H7 (cell line): ENCODE measurements at places on chromosomes 5 and 9.

- peak; percentile 55 for DNase-seq
Observed at GRCh38 chr5:122498163-122498562, 186.1 kb downstream of the SNCAIP start.

DNA sequence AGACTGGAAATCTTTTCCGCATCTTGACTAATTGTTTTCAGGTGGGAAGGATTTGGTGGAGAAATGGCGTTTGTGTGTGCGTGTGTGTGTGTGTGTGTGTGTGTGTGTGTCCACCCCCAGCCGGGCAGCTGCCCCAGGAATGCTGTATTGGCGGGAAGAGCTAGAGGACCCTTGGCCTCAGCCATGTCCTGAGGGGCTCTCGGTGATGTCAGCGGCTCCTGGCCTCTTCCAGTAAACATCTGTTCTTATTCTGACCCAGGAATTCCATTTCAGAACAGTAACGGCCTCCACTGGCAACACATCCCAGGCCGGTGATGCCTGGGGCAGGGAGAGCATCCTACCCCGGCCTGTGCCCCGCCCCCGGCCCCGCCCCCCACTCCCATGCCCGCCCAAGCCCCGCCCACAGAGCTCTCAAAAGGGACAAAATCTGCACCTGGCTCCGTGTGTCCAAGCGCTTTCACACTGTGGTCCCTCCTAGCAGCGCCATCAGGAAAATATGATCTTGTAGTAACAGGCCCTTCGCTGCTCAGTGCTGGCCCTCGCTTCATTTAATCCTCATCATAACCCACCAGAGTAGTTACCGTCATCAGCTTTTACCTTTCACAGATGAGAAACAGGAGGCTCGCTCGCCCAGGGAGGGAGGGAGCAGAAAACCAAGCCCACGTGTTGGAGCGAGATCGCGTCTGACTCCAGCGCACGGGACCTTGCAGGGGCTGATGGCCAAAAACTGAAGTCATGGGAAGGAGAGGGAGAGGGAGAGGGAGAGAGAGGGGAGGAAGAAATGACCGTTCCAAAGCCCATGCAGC is 18.9 kb downstream of the ADAMTS2 start:
- DNase-seq = peak; percentile 99

- no peak for DNase-seq
Observed at GRCh38 chr5:56849671-56850070, 34.3 kb downstream of the MAP3K1 start.

DNA sequence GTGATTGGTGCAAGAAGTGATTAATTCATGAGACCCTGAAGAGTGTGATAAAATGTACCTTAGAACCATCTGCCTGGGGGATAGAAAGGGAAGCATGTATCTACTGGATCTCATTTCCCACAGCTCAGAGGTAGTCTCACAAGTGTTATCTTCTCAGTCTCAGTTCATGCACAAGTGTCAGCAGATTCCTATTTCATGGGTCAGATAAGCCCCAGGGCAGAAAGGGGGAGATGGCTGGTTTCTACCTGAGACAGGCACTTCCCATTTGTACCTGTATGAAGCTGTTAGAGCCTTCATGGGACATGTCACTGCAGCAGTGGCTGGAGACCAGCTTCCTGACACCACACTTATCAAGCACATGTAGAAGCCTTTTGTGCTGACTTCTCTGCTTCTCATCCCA is 45.6 kb upstream of the SMIM15 start:
- no peak for DNase-seq

DNA sequence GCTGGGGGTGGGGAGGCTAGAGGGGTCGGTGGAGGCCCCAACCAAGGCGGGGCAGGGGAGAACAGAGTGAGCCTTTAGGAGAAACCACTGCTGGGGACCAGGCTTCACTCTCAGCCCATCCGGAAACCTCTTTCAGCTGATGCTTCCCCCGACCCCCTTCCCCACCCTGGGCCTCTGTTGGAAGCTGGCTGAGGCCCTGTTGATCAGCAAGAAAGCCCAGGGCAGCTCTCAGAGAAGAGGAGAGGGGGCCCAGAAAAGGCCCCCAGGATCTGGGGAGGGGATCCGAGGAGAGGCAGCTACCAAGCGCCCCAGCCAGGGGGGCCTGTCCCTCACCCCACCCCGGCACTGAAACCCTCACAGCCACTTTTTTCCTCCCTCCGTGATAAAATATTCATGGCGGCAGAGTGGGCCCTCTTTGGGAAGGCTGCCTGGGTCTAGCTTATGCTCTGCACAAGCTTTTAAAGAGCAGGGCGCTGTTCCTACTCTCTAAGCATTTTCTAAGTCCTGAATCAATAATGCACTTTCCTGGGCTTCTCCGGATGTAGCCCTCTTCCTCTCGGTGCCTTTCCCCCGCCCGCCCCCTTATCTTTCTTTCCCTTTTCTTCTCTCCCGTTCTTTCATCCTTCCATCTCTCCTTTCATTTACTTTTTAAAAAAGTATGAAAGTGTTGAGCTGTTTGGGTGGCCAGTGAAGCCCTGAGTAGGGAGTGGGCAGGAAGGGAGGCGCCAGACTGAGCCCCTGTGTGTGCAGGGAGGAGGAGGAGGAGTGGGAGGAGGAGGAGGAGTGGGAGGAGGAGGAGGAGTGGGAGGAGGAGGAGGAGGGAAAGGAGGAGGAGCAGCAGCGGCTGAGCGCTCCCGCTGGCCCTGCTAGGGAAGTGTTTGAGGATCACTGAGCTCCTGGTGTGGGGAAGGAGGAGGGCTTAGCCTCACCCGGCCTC is 23.5 kb downstream of the NTNG2 start:
- peak; percentile 81 for DNase-seq

- peak; percentile 46 for DNase-seq
Observed at GRCh38 chr9:130987738-130988399, 21.1 kb upstream of the LAMC3 start.

DNA sequence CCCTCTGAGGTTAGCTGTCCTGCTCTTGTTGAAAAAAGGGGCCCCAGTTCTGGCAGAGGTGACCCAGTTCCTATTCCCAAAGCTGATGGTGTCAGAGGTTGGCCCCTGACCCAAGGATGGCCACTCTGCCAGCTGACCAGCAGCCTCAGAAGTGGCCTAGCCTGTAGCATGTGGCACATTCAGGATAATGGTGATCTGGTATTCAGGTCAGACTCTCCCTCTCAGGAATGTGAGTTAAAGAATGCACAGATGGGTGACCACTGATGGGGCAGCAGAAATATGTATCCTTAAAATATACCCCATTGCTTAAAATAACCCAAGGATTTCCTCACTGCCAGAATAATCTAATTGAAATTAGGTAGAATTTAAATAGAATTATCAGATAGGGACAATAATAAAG is 369.2 kb downstream of the SEMA5A start:
- no peak for DNase-seq

GRCh38 chr5:124370601-124371000 is 375.8 kb downstream of the ZNF608 start:
- no peak for DNase-seq

- DNase-seq = no peak
Observed at GRCh38 chr9:5842929-5843793, 10.2 kb upstream of the ERMP1 start.

GRCh38 chr5:63398346-63398745 is 563.9 kb downstream of the HTR1A start:
- DNase-seq = no peak

- peak; percentile 20 for DNase-seq
Observed at GRCh38 chr5:153496835-153497234, 6.4 kb downstream of the GRIA1 start.

DNA sequence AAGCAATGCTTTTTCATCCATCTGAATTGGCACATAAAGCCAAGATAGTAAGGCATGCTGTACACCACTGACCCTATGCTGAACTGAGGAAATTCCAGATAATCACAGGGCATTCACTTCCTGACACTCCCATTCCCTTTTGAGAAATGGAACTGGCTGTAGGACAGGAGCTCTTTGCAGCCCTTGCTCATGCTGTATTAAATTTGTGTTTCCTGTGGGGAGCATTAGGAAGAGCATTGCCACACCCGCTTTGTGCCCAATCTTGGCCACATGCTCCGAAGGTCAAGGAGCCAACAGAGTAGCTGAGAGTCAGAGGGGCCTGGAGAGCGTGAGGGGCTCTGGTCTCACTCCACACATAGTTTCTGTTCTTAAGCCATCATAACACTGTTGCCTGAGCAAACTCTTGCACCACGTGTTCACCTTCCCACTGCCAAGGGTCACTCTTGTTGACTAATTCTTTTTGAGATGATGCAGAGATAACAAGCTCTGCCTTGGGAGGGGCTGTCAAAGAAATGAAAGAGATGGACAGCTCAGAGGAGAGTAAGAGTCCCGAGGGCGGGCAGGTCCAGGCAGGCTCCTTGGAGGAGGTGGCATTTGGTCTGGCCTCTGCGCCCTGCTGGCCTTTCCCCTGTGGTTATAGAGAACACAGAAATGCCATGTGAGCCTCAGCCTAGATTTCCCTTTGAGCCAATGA is 31.7 kb upstream of the ARAP3 start:
- no peak for DNase-seq

DNA sequence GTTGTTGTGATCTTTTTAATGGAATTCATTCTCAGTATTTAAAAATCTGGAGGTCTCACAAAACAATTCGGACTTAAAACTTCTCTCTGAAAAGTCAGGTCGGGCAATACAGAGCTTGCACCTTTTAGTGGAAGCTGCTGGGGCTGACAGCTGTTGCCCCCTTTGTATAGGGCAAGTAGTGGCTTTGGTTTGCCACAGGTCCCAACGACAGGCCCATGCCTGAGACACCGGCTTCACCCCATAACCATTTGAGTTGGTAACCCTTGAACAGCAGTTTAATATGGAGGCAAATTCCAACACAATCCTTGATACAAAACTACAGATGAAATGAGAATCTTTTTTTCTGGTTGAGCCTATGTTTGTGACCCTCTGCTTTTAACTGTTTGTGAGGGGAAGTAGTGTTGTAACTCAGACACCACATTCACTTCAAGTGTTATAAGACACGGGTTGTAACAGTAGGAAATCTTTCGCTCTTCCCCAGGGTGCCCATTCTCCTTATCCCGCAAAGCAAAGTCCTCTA is 752 bp upstream of the GLRX start:
- DNase-seq = peak; percentile 32

DNA sequence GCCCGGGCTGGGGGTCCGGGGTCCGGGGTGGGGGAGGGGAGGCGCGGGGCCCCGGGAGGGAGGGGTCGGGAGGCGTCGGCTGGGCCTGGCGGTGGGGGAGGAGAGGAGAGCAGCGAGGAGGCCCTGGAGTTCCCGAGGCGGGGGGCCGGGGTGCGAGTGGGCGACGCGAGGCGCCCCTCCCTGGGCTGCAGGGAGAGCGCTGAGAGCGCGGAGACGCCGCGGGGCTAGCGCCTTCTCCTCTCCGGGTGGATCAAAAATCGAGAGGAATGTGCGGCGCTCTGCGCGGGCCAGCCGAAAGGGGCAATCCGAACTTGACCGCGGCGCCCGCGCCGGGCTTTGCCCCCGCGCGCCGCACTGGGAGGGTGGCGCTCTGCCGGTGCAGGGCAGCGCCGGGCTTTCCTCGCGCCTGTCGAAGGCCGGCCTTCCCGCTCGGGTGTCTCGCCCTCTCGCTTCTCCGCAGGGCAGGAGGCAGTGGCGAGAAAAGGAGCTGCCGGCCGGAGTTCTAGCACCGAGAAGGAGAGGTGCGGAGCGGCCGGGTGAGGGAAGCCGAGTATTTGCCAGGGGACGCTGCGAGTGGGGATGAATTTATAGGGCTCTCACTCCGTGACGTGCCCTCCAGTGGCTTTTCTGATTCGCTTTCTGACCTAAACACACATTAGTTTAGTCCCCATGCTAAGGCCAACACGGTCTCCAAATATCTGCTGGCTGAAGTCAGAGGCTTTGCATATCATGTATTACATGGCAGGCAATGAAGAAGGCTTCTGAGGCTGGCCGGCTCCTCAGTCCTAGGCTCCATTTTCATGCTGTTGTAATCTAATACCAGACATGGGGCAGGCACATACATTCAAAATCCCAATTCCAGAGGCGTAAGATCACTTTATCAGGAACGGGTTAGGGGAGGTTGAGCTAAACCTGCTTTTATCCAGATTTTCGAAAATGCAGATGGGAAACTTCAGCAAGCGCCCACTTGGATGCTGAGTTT is 503 bp upstream of the GDNF start:
- DNase-seq = peak; percentile 86

- DNase-seq = peak; percentile 71
Observed at GRCh38 chr5:3590967-3591900, 4.4 kb upstream of the IRX1 start.

DNA sequence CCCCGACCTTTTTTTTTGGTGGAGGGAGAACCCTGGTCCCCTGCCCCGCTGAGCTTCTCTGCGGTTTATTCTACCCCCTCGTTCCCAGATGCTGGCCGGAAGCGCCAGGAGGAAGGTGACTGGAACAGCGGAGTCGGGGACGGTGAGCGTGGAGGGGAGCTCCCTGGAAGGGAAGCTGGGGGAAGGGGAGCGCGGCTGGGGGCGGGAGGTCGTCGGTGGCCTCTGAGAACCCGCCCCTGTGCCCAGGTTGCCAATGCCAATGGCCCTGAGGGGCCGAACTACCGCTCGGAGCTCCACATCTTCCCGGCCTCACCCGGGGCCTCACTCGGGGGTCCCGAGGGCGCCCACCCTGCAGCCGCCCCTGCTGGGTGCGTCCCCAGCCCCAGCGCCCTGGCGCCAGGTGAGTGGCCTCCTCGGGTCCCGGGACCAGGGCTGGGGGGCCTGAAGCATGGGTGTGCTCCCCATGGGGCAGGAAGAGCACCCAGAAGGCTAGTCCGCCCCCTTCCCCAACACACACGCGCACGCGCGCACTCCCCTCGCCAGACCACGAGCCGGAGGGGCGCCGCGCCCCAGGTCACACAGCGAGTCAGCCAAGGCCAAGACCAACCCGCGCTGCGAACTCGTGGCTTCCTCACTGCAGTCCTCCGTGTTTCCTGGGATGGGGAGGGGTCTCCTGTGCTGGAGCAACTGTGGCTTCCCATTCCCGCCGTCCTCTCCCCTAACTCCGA is 10.6 kb downstream of the MYOZ3 start:
- DNase-seq = peak; percentile 88

DNA sequence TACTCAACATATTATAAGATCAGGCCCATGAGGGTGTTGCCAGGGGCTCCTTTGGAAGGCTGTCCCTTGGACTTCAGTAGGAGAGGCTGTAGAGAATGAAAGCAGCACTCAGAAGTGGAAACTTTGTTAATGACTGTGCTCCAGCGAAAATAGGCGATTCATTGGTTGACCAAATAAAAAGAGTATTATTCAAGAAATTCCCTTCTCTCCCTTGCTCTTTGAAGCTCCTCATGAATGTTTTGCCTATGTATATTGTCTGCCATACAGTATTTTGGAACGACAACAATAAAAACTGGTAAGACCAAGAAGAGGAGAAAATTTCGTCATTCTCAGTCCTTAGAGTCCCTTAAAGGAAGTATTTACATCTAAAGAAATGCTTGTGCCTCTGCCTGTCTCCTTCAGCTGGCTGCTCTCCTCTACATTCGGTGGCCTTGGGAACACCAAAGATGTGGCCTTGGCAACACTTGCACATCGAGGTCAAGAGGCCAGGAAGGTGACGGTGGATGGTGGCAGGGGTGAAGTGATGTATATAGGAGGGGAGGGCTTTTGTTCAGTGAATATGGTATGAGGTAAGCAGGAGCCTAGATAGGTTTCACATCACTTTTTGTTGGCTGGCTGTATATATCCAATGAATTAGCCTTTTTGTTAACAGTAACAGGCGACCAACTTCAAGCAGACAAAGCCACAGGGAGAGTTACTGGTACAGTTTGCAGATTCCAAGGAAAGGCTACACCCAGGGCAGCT is 95.0 kb upstream of the ACTBL2 start:
- DNase-seq = no peak
